Activated CD4-positive, alpha-beta T cell treated with anti-CD3 and anti-CD28 coated beads, Interleukin-2, amount 50 U/mL, for 1 hour (primary cell): ENCODE measurements at places on chromosomes 1 and 21.

DNA sequence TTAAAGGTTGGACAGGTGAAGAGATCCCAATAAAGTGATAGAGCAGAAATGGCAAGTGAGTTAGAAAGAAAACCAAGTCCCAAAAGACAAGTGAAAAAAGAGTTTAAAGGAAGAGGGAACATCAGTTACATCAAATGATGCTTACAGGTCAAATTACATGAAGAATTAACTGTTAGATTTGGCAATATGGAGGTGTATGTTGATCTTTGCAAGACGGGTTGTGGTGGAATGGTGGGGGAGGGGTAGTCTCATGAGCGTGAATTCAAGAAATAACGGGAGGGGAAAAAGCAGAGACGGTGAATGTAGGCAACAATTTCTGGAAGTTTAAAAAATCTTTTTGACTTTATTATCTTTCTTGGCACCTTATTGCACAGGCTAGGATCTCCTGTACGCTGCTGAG, 76.6 kb downstream of the NTPCR start:
- no peak for DNase-seq

- no peak for DNase-seq
These were observed 18.0 kb upstream of the ASB17 start for GRCh38 chr1:75950176-75950575.

DNA sequence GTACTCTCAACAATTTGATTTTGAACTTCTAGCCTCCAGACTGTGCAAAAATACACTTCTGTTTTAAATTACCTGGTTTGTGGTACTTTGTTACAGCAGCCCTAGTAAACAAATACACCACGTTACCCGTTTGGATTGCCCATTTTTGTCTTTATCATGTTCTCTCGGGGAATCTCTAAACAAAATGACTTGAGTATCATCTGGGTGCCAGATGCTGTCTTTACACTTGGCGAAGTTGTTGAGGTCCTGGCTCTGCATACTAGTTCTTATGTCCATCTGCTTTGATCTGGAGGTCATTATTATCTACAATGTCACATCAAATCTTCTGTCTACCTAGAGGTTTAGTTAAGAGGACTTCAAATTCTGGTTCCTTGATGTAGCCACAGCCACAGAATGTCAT, 142.4 kb upstream of the NRIP1 start:
- DNase-seq = no peak

DNA sequence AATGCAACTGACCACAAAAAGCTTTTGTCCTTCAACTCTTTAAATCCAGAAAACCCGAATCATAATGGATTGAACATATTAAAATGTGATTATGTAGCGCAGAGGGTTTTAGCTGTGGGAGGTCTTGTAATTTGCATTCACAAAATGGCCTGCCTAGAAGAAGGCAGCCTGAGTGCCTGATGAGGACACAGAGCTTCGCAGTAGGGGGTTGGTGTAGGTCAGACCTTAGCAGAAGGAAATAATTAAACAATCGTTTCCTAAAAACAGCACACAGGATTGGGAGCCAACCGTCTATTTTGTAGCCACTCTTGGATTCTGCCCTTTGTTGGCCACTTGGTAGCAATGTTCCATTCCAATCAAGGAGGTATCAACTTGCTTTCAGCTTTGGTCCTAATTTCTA, 195.7 kb upstream of the KIAA0040 start:
- DNase-seq = no peak

GRCh38 chr21:32120230-32120629, 158.6 kb downstream of the MIS18A start:
- DNase-seq = no peak

DNA sequence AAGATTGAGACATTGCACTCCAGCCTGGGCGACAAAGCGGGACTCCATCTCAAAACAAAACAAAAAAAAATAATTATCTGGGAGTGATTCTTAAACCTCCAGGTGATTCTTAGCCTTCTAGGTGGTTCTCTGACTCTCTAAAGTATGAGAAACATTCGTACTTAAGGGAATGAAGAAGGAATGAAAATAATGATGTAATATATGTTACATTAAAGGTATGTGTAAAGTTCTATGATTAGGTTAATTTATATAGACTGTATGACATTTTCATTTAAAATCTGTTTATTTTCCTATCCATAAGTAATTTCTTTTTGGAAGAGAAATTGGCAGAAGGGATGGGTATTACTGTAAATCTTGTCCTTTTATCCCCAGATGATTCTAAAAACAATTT, 34.7 kb downstream of the OSBPL9 start:
- DNase-seq = no peak

- DNase-seq = no peak
These were observed 16.2 kb upstream of the COL18A1 start for GRCh38 chr21:45388611-45389296.

GRCh38 chr1:38656726-38657125, 202.8 kb downstream of the RRAGC start:
- DNase-seq = no peak

GRCh38 chr1:110687250-110687649, 12.5 kb upstream of the KCNA3 start:
- DNase-seq = no peak

DNA sequence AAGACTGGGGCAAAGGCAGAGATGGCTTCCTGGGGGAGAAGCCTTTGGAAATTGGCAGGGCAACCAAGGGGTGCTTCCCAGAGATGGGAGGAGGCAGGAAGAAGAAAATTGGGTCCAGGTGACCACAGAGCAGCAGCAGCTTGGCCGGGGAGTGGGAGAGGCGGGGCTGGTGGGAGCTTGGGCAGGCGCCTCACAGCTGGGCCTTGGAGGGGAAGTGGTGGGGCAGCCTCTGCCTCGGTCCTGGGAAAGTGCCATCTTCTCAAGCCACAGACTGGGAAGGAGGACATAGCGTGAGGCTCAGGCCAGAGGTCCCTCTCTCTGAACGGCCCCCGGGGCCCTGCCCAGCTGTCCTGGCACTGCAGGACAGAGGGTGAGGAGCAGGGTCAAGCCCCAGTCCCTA, 24.0 kb upstream of the WASF2 start:
- DNase-seq = no peak

DNA sequence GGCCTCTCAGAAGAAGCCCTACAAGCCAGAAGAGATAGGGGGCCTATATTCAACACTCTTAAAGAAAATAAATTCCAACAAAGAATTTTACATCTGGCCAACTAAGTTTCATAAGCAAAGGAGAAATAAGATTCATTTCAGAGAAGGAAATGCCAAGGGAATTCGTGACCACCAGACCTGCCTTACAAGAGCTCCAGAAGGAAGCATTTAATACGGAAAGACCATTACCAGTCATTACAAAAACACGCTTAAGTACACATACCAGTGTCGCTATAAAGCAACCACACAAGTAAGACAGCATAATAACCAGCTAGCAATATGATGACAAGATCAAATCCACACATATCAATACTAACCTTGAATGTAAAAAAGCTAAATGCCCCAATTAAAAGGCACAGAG, 704.9 kb upstream of the CHRM3 start:
- DNase-seq = no peak
